ENCODE measurements at places on chromosomes 1 and 21. TPM values are rescaled to one million over a fixed set of nuclear protein-coding genes. Genes with fewer than 3 reads are reported as not detected.

DNA sequence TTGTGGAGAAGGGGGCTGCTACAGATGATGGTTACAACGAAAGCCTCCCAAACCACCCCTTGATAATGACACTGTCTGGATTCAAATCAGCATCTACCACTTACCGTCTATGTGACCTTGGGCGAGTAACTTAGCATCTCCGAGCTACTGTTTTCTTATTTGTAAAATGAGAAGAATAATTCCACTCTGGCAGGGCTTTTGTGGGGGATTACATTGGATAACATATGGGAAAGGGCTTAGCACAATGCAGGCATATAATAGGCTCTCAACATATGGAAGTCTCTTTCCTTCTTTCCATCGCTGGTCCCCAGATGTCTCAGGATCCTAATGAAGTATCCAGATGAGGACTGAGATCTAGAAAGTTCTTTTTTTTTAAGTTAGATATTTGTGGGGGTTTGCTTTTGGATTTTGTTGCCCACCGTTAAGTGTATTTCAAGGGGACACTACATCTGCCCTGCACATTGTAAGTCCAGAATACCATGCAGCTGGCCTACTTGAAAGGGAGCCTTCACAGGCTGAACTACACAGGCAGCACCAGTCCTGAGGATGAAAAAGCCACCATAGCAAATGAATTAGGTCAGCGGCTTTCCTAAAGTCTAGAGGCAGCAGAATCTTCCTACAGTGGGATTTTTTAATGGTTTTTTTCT is 172.2 kb upstream of the IRF2BP2 start:
- H3K27ac ChIP-seq, result no peak overlapping the region
- no peaks in the 10 kb centered on the region for H3K4me1 ChIP-seq
- DNase-seq, result no peak
- no peak overlapping the region for H3K4me3 ChIP-seq

GRCh38 chr1:183783342-183783741 is 21.6 kb upstream of the RGL1 start:
- H3K4me3 ChIP-seq, result no peak overlapping the region
- no peak overlapping the region for H3K27ac ChIP-seq
- no peaks in the 10 kb centered on the region for H3K27me3 ChIP-seq
- no peaks in the 10 kb centered on the region for H3K36me3 ChIP-seq
- peaks cover 8% of the 10 kb centered on the region for H3K4me1 ChIP-seq

DNA sequence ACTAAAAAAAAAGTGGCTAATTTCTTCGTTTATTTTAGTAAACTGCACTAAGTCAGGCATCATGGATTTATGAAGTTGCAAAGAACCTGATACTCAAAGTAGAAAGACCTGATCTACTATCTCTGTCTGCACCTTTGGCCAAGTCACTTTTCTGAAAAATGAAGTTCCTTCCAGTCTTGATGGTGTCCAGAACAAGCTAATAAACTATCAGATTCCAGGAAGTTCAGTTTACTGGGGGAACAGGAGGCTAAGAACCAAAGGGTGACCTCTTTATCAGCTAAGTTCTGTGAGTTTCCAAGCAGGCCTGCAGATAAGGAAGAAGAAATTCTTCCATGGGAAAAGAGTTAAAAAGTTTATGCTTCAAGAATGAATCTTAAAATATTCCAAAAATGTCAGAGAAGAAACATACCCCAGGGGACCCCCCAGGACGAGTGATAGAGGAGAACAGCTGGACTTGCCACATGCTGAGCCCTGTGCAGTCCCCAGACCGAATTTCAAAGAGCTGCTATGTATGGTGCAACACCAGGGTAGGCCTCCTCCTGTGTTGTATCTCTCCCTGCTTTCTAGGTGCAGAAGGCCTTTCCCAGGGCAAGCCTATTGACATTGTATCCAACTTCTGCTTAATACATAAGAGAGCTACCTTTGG is 72.8 kb upstream of the FGGY start:
- no peak overlapping the region for H3K4me3 ChIP-seq
- H3K27me3 ChIP-seq, result no peaks in the 10 kb centered on the region

CAMTA1 gene
- 63.9 TPM for total RNA-seq

SLC37A1 gene
- 26.1 TPM for total RNA-seq

All from thyroid gland (tissue), 4 donors.